Gastrocnemius medialis (tissue), 4 donors: ENCODE measurements at places on chromosomes 6 and 20. TPM values are rescaled to one million over a fixed set of nuclear protein-coding genes. Genes with fewer than 3 reads are reported as not detected.

DNA sequence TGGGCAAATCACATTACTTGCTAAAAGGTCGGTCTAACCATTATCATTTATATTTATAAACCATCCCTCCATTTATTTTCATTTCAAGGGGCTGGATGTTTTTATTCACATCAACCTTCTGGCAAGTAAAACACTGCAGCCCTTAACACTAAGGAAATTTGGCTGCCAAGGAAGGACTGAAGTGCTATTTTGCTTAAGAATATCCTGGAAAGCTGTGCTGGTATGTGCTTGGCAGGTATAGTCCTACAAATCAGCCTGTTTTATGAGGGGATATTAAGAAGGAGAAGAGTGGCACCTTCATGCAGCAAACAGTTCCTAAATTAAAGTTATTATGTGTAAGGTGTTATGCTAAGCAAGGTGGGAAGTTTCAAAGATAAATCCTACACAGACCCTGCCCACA, 9.8 kb downstream of the PHACTR2 start:
- no peak for DNase-seq

The TSBP1 gene
- total RNA-seq: not detected

The CYP39A1 gene
- 1.2 TPM for total RNA-seq

The SLC35D3 gene
- total RNA-seq: not detected

- DNase-seq: no peak
Observed at GRCh38 chr6:842141-842540, 149.2 kb upstream of the EXOC2 start.

DNA sequence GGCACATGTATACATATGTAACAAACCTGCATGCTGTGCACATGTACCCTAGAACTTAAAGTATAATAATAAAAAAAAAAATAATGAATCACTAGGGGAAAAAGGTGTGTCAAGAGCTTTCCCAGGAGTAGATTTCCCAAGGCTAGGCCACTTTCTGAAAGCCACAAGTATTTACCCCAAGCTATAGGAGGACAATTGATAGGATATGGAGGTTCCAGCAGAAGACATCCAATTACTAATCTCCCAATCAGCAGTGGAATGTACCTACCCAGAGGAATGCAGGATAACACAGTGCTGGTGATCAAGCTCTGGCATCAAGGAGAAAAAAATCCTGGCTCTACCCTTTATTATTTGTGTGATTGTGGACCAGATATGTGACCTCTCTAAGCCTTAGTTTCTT, 562.7 kb downstream of the RFPL4B start:
- no peak for DNase-seq

DNA sequence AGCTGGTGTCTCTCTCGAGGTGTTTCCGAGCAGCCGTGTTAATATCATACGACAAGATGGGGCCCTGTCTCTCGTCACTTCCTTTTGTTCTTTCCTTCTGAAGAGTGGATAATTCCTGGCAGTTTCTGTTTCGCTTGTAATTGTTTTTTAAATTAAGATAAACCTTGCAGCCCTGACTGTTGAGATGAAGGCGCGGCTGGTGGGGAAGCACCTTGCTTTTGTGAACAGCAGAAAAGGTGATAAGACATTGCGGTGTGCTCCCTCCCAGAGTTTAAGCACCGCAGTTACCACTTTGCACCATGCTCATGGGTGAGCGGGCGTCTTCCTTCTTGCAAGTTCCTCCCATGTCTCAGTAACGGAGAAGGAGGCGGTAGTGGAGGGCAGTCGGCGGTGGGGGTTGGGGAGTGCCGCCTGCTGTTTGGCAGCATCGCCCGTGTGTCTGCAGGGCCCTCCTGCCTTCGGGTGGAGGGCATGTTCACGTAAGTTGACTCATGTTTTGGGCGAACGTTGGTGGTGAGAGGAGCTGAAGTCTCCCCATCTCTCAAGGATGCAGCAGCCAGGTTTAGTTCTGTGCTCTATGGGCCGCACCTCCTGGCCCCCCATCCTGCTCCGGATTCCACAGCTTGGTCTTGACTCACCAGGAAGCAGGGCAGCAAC, 345.9 kb downstream of the TAF4 start:
- DNase-seq: no peak

DNA sequence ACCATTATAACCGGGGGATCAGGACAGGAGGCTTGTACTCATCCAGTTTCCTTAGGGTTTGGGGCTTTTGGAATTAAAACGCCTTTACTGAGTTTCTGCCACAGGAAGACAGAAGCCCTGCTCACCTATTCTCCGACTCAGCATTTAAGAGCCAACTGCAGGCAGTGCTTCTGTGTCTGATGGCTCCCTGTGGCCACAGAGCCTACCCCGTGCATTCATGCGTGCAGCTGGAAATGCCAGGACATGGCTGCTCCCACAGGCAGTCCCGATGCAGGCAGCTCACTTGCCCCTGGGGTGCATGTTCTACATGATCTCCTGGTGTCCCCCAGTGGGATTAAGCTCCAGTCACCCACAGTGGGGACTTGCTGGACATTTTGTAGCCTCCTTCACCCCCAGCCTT, 22.2 kb downstream of the ZNF831 start:
- DNase-seq: no peak

GRCh38 chr6:138945354-138945753, 42.7 kb downstream of the REPS1 start:
- DNase-seq: no peak

DNA sequence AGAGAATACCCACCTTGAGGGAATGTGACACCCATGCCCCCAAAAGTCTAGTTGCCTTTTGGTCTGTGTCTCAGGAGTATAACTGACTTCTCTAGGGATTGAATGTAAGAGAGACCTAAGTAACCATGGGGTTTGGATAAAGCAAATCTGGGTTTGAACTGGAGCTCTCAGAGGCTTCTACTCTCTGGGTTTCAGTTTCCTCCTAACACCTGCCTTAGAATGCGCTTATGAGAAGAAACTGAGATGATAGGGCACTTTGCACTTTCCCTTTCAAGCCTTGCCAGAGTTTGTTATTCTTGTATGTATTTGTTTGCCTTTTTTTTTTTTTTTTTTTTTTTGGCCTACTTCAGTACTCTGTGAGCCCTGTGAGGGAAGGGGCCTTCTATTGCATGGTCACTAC, 19.4 kb downstream of the SDHAF4 start:
- DNase-seq: no peak

DNA sequence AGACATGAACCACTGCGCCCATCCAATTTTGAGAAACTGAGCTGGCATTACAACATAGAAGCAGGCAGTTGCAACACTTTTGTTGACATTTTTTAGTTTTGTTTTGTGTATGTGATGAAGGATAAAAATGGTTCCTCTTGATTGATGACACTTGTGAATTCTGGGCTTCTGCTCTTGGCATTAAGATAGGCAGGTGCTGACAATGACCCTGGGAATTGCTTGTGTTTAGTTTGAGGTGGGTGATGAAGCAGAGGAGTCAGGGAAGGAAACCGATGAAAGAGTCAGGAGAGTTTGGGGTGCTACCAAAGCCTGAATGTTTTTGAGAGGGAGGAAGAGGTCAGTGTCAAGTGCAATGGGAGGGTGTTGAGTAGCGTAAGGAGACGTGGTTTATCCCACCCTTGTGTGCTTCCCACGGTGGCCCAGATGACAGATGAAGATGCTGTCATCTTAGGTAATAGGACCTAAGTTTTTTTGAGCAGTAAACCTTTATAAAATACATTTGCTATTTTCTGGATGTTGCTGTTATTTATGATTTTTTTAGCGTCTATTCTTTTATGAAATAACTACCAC, 19.4 kb downstream of the CDS2 start:
- DNase-seq: no peak

- no peak for DNase-seq
Observed at GRCh38 chr6:78594668-78595066, 272.7 kb upstream of the IRAK1BP1 start.

GRCh38 chr20:36975099-36975818, 23.8 kb upstream of the SAMHD1 start:
- DNase-seq: no peak

GRCh38 chr6:12233693-12234571, 56.2 kb upstream of the EDN1 start:
- DNase-seq: no peak

The VGLL2 gene
- 4.9 TPM for total RNA-seq
